ENCODE measurements at places on chromosomes 13 and 19. TPM values are rescaled to one million over a fixed set of nuclear protein-coding genes. Genes with fewer than 3 reads are reported as not detected.

NXNL1 gene
- not detected for total RNA-seq

TPTE2 gene
- not detected for total RNA-seq

GRCh38 chr19:54138489-54139256 is 1.1 kb downstream of the CNOT3 start:
- peaks cover 27% of the 10 kb centered on the region for H3K36me3 ChIP-seq
- no peak for DNase-seq
- H3K27ac ChIP-seq = peak overlapping the region; percentile 90
- H3K4me3 ChIP-seq = peak overlapping the region; percentile 51
- no peaks in the 10 kb centered on the region for H3K27me3 ChIP-seq

IFNL4 gene
- not detected for total RNA-seq

KASH5 gene
- total RNA-seq = not detected

GRCh38 chr13:68319384-68319783 is 1089.2 kb upstream of the PCDH9 start:
- H3K4me3 ChIP-seq = no peak overlapping the region
- no peaks in the 10 kb centered on the region for H3K27me3 ChIP-seq
- no peaks in the 10 kb centered on the region for H3K36me3 ChIP-seq
- no peaks in the 10 kb centered on the region for H3K4me1 ChIP-seq
- H3K27ac ChIP-seq = no peak overlapping the region

ERICH6B gene
- not detected for total RNA-seq

KCTD4 gene
- not detected for total RNA-seq

GRCh38 chr19:2191456-2192310 is 27.9 kb downstream of the DOT1L start:
- H3K27ac ChIP-seq = no peak overlapping the region
- DNase-seq = no peak
- no peak overlapping the region for H3K4me3 ChIP-seq
- H3K27me3 ChIP-seq = no peaks in the 10 kb centered on the region
- H3K36me3 ChIP-seq = peaks cover 26% of the 10 kb centered on the region

DNA sequence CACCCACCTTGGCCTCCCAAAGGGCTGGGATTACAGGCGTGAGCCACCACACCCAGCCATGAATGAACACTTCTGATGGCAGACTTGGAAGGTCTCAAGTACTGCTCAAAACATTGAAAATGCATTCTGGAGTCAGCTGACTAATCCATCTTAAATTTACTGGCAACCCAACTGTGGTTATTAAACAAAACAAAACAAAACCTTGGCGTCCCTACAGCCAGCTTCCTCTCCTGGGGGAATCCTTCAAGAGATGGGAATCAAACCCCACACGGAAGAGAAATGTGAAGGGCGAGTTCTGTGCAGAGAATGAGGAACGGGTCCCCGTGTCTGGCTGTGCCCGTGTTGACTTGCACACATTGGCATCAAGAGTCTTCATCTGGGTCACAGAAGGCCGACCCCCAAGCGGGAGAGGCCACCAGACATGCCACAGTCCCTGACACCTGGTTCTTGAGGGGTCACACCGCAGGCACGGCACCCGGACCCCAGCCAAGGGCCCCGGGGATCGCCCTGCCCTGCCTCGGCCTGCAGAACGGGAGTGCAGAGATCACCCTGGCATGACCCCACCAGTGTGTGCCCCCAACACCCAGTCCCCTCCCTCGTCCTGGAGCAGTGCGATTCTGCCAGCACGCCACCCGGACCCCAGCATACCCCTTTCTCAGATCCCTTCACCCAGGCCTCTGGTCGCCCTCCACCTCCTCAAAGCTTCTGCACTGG is 3.2 kb downstream of the MAP2K2 start:
- DNase-seq = no peak
- peaks cover 19% of the 10 kb centered on the region for H3K36me3 ChIP-seq
- H3K4me3 ChIP-seq = no peak overlapping the region
- no peaks in the 10 kb centered on the region for H3K27me3 ChIP-seq
- peaks cover 31% of the 10 kb centered on the region for H3K4me1 ChIP-seq

GRCh38 chr19:35140962-35141836 is 1.9 kb upstream of the FXYD7 start:
- peak overlapping the region; percentile 64 for H3K4me3 ChIP-seq
- H3K27me3 ChIP-seq = no peaks in the 10 kb centered on the region
- H3K36me3 ChIP-seq = no peaks in the 10 kb centered on the region
- peak; percentile 92 for DNase-seq
- peaks cover 43% of the 10 kb centered on the region for H3K4me1 ChIP-seq
- H3K27ac ChIP-seq = peak overlapping the region; percentile 29

ZNF793 gene
- 4.5 TPM for total RNA-seq

DNA sequence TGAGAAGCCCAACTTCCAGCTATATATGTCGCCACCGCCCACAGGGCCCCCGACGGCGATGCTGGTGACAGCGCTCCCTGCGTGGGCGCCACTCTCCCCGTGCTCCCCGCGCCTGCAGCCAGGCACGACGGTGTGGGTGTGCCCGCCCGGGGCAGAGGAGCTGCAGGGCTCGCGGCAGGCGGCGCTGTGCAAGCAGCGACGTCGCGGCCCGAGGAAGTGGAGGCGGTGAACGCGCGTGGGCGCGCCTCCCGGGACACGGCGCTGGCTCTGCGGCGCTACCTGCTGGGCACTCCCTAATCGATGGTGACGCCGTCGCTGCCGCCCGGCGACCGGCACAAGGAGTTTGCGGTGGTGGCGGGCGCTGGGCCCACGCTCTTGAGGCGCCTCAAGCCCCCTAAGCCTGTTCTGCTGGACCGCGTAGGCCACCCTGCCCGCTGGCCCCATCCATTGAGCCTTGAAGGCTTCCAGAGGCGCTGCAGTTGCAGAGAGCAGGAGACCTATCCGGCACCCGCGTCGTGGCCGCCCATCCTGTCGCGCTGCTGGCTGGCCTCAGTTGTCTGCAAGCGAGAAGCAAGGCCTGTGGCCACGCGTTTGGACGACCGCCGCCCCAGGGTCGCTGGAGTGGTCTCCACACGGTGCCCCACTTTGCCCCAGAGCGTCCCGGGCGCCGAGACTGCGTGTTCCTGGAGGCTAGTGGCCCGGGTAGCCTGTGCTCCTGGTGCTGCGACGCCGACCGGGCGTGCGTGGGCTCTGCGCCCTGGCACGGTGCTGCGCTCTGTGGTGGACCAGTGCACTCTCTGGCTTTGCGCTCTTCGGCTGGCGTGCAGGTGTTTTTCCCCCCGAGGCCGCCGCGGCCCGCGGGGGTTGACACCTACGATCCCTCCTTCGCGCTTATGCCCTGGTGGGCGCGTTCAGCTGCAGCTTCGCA is 23.1 kb downstream of the LRFN3 start:
- H3K4me1 ChIP-seq = peaks cover 36% of the 10 kb centered on the region
- no peaks in the 10 kb centered on the region for H3K27me3 ChIP-seq
- H3K36me3 ChIP-seq = no peaks in the 10 kb centered on the region
- H3K4me3 ChIP-seq = peak overlapping the region; percentile 60
- DNase-seq = peak; percentile 87

DNA sequence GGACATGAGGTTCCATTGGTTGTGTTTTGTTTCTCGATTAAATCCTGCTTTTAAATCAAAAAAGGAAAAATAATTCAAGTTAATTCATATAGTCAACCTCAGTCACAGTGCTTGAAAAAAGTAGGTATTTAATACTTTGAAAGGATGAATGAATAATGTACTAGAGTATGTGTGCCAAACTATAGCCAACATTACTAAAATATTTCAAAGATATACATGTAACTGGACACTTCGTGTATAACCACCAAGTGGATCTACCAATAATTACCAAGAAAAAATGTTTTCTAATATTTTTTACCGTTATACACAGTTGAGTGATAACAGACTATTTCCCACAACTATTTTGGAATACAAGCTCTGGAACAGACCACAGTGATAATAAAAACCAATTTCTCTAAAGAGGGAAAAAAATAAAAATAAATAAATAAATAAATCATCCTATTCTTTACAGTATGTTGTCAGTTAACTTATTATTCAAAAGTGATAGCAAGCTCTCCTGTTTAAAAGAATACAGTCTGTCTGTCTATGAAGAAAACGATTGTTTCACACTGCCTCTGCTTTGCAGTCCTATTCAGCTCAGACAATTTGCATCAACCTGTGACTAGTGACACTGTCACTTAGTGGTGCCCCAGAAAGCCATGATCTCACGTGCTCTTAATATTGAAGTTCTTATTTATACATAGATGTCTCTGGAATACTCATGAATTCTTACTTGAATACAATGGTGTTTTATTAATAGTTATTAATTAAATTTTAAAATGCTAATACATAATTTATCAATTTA is 58.2 kb downstream of the UBL3 start:
- H3K27me3 ChIP-seq = no peaks in the 10 kb centered on the region
- no peak for DNase-seq
- H3K4me3 ChIP-seq = peak overlapping the region; percentile 16
- peaks cover 8% of the 10 kb centered on the region for H3K4me1 ChIP-seq

DNA sequence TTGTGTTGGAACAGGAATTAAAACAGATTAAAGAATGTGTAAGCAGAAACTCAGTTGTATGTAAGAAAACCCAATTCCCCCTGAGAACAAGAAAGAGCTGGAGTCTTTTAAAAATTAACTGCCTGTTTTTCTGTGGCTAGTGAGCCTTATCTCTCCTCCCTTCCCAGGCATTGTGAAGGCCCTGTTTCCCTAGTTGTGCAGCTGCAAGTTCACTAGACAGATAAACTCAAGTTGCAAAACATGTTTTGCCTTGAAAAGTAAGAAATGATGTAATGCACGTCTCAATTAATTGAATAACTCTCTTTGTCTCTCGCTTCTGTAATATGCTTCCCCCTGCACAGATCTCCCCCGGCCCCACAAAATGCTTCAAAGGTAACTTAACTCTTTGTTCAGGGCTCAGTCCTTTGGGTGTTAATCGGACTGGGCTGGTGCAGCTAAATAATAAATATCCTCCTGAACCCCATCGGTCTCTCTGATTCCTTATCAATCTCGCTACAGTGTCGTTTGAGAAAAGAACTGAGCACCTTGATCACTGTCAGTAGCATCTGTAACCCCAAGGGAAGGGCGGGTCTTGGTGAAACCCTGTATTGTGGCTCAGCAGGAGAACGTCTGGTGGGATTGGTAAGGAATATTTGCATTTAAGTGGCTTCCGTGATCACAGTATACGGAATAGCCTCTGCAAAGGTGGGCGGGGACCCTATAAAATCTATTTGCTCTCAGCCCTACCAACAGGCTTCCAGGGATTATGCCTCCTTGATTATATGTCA is 1.6 kb upstream of the ZNF556 start:
- H3K4me1 ChIP-seq = no peaks in the 10 kb centered on the region
- H3K27ac ChIP-seq = no peak overlapping the region
- DNase-seq = no peak
- H3K36me3 ChIP-seq = no peaks in the 10 kb centered on the region

- no peak for DNase-seq
- H3K4me1 ChIP-seq = no peaks in the 10 kb centered on the region
- H3K27ac ChIP-seq = no peak overlapping the region
- H3K4me3 ChIP-seq = no peak overlapping the region
- H3K36me3 ChIP-seq = no peaks in the 10 kb centered on the region
Observed at GRCh38 chr19:33558856-33559255, 37.3 kb upstream of the PEPD start.

SUCLA2 gene
- total RNA-seq = 25.8 TPM

DNA sequence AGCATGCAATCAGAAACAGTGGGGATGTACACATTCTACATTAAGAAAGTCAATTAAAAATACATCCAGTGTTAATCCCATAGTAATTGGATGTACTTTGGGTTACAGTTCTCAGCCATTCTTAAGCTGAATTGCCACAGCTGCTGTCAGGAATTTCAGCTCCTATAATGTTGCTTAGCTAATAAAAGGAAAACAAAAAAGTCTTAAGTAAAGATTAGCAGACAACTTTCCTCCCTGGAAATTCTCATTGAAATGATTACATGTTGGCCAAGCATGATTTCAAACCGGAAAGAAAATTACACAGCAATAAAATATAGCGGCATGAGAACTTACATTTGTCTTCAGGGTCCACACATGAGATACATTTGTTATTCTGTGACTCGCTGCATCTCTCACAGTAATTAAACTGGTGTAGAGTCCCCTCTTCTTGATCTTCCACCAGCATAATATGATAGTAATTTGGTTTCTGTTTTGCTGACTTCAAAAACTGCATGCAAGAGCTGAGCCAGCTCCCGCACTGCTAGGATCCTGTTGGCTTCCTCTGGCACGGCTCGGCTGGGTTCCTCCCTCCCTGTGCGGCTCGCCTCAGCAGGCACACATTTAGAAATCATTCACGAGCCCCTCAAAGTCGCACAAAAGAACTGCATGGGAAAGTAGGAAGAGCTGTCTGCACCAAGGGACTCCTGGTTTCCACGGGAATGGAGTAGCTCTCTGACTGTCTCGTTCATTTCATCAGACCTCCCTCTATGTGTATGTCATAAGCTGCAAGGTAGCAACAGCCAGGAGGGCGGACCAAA is at the start of gene HTR2A:
Gene HTR2A, minus strand, starts transcription at position 713 of the 797 bp plus-strand sequence. CDS start 1,147 bp downstream, outside the sequence.
- H3K4me3 ChIP-seq = no peak within 1 kb of the TSS
- no peak for DNase-seq
- peaks cover 10% of the 10 kb centered on the region for H3K4me1 ChIP-seq
- no peaks in the 10 kb centered on the region for H3K36me3 ChIP-seq
- H3K27me3 ChIP-seq = peaks cover 24% of the 10 kb centered on the region

- DNase-seq = no peak
- peaks cover 33% of the 10 kb centered on the region for H3K4me1 ChIP-seq
- no peak overlapping the region for H3K4me3 ChIP-seq
- H3K27me3 ChIP-seq = peaks cover 6% of the 10 kb centered on the region
Observed at GRCh38 chr19:1747285-1748114, 5.8 kb upstream of the ONECUT3 start.

- no peaks in the 10 kb centered on the region for H3K36me3 ChIP-seq
- no peak for DNase-seq
- no peaks in the 10 kb centered on the region for H3K4me1 ChIP-seq
- no peaks in the 10 kb centered on the region for H3K27me3 ChIP-seq
- H3K4me3 ChIP-seq = no peak overlapping the region
- H3K27ac ChIP-seq = no peak overlapping the region
Observed at GRCh38 chr13:69101841-69102240, 1005.8 kb upstream of the ATXN8OS start.

- no peak for DNase-seq
- H3K36me3 ChIP-seq = no peaks in the 10 kb centered on the region
- no peak overlapping the region for H3K27ac ChIP-seq
- H3K4me3 ChIP-seq = no peak overlapping the region
Observed at GRCh38 chr13:113292021-113292862, 4.8 kb upstream of the LAMP1 start.

- H3K27me3 ChIP-seq = no peaks in the 10 kb centered on the region
- no peak overlapping the region for H3K27ac ChIP-seq
- no peak overlapping the region for H3K4me3 ChIP-seq
- H3K36me3 ChIP-seq = peaks cover 76% of the 10 kb centered on the region
Observed at GRCh38 chr19:8485561-8486371, 16.7 kb downstream of the PRAM1 start.

HSPB6 gene
- total RNA-seq = not detected

DNA sequence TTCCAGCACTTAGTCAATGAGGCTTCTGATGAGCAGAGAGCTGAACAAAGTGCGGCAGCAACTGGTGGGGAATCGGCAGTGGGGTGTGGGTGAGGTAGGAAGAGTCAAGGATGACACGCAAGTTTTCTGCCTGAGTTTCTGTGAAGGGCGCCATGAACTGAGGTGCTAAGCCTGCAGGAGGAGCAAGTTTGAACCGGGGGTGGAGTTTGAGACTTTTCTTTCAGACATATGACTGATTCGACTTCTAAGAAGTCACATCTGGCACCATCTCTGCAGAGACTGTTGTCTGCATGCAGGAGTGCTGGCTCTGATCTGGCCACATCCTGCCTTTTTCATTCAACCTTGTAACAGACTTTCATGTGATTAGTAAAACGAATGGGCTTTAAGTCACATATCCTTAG is 14.8 kb upstream of the GPI start:
- DNase-seq = peak; percentile 98
- H3K36me3 ChIP-seq = peaks cover 21% of the 10 kb centered on the region
- H3K4me1 ChIP-seq = peaks cover 32% of the 10 kb centered on the region

GRCh38 chr13:23794267-23795161 is 94.7 kb downstream of the MIPEP start:
- DNase-seq = no peak
- peak overlapping the region; percentile 47 for H3K27ac ChIP-seq
- H3K4me3 ChIP-seq = peak overlapping the region; percentile 42
- H3K4me1 ChIP-seq = peaks cover 16% of the 10 kb centered on the region

Data from CD4-positive, CD25-positive, alpha-beta regulatory T cell (primary cell).